ENCODE measurements at places on chromosomes 1 and 21. TPM values are rescaled to one million over a fixed set of nuclear protein-coding genes. Genes with fewer than 3 reads are reported as not detected.

Gene ARHGAP29
- total RNA-seq, result 232 TPM

Gene SLAMF7
- total RNA-seq, result not detected

Gene DEGS1
- total RNA-seq, result 126 TPM

Gene SPRR2D
- total RNA-seq, result not detected
